ENCODE measurements at places on chromosomes 5 and 9.

DNA sequence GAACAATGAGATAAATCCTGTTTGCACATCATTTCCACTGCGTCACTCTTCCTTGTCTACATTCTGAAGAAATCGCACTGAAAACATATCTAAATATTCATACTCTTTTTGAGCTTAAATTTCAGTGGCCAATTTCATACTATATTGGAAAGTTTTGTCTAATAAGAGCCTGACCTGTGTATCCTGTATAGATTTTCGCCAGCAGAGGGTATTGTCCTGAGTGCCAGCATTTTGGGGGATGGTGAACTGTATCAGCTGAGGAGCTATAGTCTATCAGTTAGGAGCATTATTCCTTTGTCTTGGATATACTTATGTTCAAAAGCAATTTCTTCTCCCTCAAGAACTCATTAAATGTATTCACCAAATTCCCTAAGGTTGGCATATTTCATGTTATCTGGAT is 102.3 kb downstream of the SEMA6A start:
- no peak for DNase-seq

DNA sequence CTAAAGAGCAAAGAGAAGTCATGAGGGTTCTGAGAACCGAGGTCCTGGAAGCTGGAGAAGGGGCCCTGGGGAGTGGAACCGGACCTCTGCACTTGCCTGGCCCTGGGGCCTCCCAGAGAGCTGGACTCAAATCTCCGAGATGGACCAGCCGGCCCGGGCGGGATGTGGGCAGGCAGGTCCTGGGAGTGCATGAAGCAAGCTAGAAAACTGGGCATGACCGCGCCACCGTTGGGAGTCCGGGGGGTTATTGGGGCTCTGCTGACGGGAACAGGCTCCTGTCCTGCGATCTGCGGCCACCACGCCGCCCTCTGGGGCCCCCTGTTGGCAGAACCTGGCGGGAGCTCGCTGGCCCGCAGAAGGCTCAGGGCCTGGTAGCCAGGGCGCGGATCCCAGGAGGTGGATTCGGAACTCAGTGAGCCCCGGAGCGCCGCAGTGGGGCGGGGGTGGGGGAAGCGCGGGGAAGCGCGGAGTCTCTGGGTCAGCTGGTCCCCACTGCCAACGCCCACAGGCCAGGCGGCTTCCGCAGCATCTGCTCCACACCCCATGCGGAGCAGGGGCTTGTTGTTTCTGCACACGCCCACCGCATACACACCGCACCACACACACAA is 150.6 kb downstream of the ERCC6L2 start:
- DNase-seq = no peak

GRCh38 chr5:104763216-104763615 is 1200.6 kb upstream of the NUDT12 start:
- DNase-seq = no peak

GRCh38 chr9:82022121-82022520 is 33.5 kb downstream of the SPATA31D1 start:
- DNase-seq = peak; percentile 86

DNA sequence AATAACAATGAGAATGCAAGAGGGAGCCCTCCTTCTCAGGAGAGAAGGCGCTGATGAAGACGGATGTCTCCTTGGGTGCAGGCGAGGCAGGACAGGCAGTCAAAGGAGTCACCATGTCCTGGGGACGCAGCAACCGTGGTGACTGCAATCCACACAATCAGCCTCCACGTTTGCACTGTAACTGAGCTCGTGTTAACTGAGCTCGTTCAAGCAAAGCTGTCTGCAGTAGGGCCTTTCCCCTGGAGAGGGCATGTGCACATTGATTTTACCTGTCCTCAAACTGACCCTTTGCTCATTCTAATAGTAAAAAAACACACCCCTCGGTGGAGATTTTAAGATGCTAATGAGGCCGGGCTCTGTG is 2.8 kb downstream of the SARDH start:
- DNase-seq = no peak

DNA sequence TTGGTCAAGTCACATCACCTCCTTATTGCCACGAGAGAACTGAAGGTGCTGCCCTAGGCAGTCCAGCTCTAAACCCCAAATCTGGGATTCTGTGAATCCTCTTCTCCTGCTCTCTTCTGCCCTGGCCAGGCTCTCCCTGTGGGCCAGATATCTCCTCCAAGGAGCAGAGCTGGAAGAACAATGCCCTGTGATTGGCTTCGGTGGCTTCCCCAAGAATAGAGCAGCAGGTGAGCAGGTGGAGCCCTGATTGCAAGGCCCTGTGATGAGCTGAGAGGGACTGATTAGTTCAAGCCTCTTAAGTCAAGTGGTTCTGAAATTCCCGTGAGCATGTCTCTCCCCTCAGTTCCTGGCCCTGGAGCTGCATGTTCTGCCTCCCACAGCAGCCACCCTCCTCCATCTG is 175.3 kb upstream of the BRINP1 start:
- DNase-seq = no peak

- no peak for DNase-seq
Measured at GRCh38 chr5:177496727-177497291, 595 bp downstream of the PDLIM7 start.

- no peak for DNase-seq
Measured at GRCh38 chr9:2138646-2139045, 123.5 kb downstream of the SMARCA2 start.

DNA sequence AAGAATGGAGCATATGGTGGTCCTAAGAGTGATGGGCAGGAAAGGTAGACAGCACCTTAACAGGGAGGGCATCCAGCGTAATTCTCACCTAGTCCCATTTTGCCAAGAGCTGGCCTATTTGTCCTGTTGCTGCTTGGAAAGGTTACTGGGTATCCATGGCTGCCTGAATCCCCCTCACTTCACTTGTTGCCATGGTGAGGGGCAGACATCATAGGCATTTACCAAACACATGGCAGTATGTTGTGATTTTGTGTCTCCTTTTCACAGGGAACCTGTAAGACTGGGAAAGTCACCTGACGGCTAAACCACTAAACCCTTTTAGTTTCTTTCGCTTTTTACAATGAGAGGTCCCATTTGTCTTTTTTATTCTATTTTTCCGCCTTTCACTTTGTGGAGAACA is 227.1 kb downstream of the CD180 start:
- no peak for DNase-seq

DNA sequence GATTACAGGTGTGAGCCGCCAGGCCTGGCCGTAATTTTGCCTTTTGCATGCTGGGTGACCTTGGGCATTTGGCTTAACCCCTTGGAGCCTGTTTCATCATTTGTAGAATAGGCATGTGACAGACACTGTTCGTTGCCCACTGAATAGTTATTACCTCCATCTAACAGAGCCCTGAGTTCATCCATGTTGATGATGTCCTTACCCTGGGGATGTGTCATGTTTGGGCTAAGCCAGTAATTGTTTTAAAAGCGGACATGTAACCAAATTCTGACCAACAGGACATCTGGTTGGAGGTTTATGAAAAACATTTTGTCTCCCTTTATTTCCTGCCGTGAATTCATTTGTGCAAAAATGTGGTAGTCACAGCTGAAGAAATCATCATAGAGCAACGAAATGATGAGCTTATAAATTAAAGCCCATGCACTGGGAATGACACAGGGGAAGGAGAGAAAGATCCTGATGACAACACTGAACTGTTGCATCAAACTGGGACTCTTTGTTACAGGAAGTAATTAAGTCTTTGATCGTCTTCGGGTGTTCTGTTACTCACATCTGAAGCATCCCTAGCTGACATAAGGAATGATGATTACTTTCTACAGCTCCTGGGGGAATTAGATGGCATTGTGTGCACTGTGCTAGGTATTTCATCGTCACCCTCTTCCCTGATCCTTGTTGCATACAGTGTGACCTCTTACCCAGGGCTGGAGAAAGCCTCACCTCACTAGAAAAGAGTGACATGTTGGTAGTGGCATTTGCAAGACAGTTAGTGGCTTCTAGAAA is 117.8 kb downstream of the FGF18 start:
- no peak for DNase-seq

- peak; percentile 25 for DNase-seq
Measured at GRCh38 chr5:140855772-140856674, at the start of gene PCDHA10. Gene PCDHA10 (plus strand): TSS chr5:140855897. CDS start chr5:140856049, 152 bp downstream.

DNA sequence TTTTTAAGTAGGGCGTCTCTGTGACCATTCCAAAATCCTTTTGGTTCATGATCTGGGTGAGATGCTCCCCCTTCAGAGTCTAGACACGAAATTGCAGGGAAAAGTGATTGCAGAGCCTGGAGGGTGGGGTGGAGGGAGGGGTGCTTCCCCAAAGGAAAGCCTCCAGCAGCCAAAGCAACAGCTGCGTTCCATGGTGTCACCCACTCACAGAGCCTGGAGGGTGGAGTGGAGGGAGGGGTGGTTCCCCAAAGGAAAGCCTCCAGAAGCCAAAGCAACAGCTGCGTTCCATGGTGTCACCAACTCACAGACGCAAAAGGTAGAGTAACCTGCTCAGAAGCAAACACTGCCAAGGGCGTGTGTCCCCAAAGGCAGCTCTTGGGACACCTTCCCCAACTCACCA is 22.6 kb downstream of the SLC6A18 start:
- no peak for DNase-seq

DNA sequence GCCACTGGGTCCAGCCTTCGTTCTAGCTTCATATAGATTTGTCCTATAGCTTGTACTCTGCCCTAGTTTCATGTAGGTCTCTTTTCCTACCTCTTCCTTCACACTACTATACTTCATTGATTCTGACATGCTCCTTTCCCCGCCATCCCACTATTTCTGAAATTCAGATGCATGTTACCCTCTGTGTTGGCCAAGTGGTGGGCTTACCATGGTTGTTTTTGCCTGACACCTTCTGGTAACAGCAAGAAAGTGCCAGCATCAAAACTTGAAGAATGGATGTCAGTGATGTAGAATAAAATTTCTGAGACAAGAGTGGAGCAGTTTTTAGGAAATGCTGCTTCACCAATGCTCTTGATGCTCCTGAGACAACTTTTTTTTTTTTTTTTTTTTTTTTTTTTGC is 19.5 kb upstream of the SERINC5 start:
- peak; percentile 35 for DNase-seq

DNA sequence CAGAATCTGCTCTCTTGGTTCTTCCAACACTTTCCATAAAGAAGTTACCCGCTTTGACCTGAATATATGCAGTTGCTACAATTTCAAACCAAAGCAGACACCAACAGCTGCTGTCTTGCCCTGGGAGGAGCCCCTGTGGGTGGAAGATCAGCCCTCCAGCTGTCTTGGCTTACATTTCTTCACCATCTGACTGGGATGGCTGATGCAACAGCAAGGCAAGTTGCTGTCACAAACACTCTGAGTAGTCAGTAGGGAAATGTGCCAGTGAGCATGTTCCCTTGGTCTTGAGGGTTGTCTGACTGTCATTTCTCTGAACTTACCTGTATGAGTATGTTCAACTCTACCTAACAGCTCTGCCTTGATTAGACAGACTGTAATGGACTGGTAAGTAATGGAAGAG is 152.9 kb downstream of the SGCD start:
- no peak for DNase-seq

DNA sequence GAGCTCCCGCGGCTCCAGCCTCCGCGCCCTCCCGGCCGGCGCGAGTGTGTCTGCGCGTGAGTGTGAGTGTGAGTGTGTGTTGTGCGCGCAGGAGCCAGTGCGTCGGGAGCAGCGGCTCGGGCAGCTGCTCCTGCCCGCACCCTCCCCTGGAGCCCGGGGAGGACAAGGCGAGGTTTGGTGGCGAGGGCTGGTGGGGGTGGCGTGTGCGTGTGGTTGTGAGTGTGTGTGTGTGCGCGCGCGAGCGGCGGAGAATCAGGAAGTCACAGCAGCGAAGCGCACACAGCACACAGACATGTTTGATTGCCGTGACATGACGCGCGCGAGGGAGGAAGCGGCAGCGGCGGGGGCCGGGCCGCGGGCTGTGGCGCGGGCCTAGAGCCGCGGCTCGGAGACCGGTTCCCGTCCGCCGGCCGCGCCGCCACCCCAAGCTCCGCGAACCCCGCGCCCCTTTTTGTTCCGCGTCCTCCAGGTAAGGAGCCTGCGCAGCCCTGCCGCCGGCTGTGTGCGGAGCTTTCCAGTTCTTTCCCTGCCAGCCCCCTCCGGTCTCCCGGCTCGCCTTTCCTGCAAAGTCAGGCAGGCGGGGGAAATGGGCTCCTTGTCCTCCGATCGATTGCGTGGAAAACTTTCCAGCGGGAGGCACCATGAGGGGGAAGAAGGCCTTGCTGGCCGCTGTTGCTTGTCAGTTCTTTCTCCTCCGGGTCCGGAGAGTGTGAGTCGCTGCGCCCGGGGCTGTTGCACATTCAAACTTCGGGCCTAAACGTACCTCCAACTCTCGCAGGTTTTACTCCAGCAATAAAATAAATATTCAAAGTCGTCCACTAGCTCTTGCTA is 2.4 kb downstream of the SMARCA2 start:
- peak; percentile 72 for DNase-seq

GRCh38 chr9:126293522-126293889 is 33.1 kb upstream of the MVB12B start:
- DNase-seq = no peak

DNA sequence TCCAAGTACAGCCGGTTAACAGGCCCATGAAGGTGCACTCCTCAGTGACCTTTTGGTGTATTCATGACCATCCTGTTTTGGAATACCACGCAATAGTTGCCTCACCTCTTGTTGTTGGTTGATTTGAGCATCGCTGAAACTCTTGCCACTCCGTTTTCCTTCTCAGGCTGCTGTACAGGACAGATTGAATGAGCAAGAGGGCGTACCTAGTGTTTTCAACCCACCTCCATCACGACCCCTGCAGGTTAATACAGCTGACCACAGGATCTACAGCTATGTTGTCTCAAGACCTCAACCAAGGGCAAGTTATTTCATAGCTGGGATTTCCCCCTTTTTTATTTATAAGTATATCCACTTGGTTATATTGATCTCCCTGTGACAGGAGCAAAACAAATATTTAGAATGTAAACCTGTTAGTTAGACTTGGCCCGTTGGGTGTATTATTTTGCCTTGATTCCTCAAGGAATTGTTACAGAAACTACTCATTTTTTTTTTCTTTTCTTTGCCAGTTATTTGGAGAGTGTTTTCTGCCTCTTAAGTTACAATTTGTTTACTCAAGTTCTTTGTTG is 38.1 kb downstream of the FAF2 start:
- DNase-seq = no peak

GRCh38 chr9:89821081-89821480 is 216.3 kb downstream of the GADD45G start:
- no peak for DNase-seq

DNA sequence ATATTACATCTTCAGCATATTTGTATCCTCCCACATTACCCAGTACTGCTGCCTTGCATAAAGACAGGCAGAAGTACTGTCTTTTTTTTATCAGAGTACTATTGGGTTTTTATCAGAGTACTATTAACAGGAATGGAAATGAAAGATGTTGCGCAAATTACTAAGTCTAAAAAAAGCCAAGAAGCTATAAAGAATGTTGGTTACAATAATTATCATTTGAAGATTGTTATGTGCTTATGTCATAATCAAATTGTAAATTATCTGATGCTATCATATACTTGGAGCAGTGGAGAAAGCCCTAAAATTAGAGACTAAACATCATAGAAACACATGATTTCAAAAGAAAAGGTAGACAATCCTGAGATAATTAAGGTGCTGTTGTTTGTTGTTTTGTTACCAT is 188.8 kb downstream of the CCDC192 start:
- no peak for DNase-seq
